ENCODE measurements at places on chromosomes 12 and 14. TPM values are rescaled to one million over a fixed set of nuclear protein-coding genes. Genes with fewer than 3 reads are reported as not detected.

PPM1H gene
- total RNA-seq = not detected

- no peak overlapping the region for H3K4me3 ChIP-seq
- H3K27me3 ChIP-seq = no peaks in the 10 kb centered on the region
- H3K27ac ChIP-seq = no peak overlapping the region
- DNase-seq = no peak
- no peaks in the 10 kb centered on the region for H3K36me3 ChIP-seq
Measured at GRCh38 chr14:98954349-98955000, 317.5 kb downstream of the BCL11B start.

- no peak for DNase-seq
- no peak overlapping the region for H3K4me3 ChIP-seq
- H3K4me1 ChIP-seq = no peaks in the 10 kb centered on the region
- H3K27ac ChIP-seq = no peak overlapping the region
- no peaks in the 10 kb centered on the region for H3K27me3 ChIP-seq
- H3K36me3 ChIP-seq = no peaks in the 10 kb centered on the region
Measured at GRCh38 chr12:58588770-58589169, 331.5 kb downstream of the LRIG3 start.

DNA sequence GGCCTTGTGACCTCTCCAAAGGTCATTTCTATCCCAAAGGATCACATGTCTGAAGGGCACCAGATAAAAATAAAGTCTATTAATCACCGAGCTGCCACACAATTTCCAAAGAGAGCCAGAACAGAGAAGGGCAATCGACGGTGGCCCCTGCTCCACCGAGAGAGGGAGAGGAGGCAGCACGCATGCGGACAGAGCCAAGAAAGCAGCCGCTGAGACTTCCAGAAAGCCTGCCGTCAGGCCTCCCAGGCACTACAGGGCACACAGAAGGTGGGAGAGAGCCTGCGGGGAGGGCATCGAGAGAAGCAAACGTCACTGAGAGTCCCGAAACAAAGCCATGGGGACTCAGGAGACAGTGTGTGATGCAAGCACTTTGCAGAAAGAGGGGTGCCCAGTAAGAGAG lies 182.0 kb downstream of the DPF3 start:
- H3K4me1 ChIP-seq = peaks cover 27% of the 10 kb centered on the region
- no peak for DNase-seq
- H3K27ac ChIP-seq = no peak overlapping the region
- no peaks in the 10 kb centered on the region for H3K36me3 ChIP-seq
- H3K4me3 ChIP-seq = no peak overlapping the region

DNA sequence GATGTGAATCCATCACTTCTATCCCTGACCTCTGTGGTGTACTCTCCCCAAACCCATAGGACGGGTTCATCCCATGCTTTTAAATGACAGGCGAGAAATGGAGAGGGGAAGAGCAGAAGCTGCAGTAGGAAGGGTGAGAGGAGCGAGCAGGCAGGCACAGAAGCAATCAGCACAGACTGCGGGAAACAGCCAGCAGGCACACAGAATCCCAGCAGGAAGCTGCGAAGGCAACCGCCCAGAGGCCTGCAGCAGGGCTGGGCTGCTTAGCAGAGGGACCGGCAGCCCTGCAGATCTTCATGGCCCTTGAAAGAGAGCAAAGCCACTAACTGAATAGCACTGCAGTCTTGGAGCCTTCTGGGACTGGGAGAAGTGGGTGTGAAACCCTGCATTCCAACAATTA lies 287.0 kb upstream of the FKBP4 start:
- H3K4me1 ChIP-seq = no peaks in the 10 kb centered on the region
- H3K27ac ChIP-seq = no peak overlapping the region
- H3K36me3 ChIP-seq = no peaks in the 10 kb centered on the region
